Activated T-helper 2 cell treated with anti-CD3 and anti-CD28 coated beads, Interferon-gamma antibody, Interleukin-2, Interleukin-4, amounts not matched to agents 10 μg/mL and 5 μg/mL and 100 μg/mL, durations not matched to agents 14 hours and 24 hours and 36 hours (primary cell): ENCODE measurements at places on chromosomes 12 and 14. TPM values are rescaled to one million over a fixed set of nuclear protein-coding genes. Genes with fewer than 3 reads are reported as not detected.

Gene HIGD1C
- total RNA-seq, result not detected in 2 replicates

Gene HNRNPC
- total RNA-seq, result 972 and 976 TPM in 2 replicates

Gene ACACB
- 12.1 and 12.9 TPM in 2 replicates for total RNA-seq

Gene OR10AD1
- total RNA-seq, result not detected in 2 replicates

Gene MGP
- not detected in 2 replicates for total RNA-seq
